Neural crest cell (in vitro differentiated cells): ENCODE measurements at places on chromosomes 5 and 9. TPM values are rescaled to one million over a fixed set of nuclear protein-coding genes. Genes with fewer than 3 reads are reported as not detected.

- DNase-seq = no peak
- H3K27me3 ChIP-seq = no peaks in the 10 kb centered on the region
- H3K36me3 ChIP-seq = no peaks in the 10 kb centered on the region
- H3K4me1 ChIP-seq = peaks cover 15% of the 10 kb centered on the region
- H3K4me3 ChIP-seq = no peak overlapping the region
These were observed 302.4 kb downstream of the NR3C1 start for GRCh38 chr5:143101121-143101520.

GRCh38 chr5:82176115-82176814, 101.9 kb downstream of the RPS23 start:
- no peak for DNase-seq
- peaks cover 2% of the 10 kb centered on the region for H3K36me3 ChIP-seq
- no peak overlapping the region for H3K4me3 ChIP-seq

DNA sequence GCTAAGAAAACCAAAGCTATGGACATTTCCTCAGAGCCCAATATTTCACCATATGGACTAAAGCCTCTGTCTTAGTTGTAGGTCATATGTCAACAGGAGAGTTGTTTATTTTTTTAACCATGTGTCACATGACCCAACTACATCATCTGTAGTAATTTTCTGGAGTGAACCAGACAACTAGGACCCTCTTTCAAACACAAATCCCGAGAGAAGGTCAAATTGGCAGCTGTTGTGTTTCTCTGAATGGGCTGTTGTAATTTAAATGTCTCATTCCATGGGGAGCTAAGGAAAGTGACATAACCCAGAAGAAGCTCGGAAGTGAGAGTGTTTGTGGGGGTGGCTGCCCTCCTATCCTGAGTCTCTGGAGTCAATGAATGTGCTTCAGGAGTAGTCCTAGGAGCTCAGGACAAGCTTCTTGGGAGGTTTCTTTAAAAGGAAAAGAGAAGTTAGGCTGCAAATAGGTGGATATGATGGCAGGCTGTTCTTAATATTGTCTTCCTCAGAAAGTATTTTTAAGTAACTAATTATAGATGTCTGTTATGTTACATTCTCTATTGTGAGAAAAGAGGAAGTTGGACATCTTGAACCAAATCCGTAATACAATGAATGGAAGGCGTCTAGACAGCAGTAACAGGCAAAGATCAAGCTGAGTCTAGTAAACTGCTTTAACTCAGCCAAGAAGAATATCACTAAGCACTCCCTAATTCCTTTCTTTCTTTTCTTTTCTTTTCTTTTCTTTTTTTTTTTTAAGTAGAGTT, 50.1 kb downstream of the TMEM167A start:
- H3K27ac ChIP-seq = no peak overlapping the region
- H3K4me1 ChIP-seq = peaks cover 28% of the 10 kb centered on the region
- H3K27me3 ChIP-seq = no peaks in the 10 kb centered on the region
- DNase-seq = no peak
- H3K36me3 ChIP-seq = no peaks in the 10 kb centered on the region

DNA sequence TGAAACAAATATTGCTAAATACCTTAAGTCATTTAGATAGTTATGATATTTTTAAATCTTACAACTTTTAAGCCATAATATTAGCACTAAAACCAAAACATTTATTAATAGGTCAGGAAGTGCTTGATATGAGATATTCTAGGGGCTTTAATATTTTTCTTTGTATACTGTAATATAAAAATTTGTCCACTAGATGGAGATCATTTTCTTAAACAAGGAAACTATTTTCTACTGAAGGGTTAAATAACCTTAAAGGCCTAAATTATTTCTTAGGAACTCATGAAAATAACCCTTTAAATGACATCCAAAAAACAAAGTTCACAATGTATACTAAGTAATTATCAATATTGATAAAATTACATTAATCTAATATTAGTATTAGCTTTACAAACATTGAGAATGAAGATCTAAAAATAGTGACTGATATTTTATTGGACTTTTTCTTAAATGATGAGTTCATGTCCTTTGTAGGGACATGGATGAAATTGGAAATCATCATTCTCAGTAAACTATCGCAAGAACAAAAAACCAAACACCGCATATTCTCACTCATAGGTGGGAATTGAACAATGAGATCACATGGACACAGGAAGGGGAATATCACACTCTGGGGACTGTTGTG, 635.7 kb downstream of the RAB3C start:
- H3K4me3 ChIP-seq = no peak overlapping the region
- no peak overlapping the region for H3K27ac ChIP-seq
- peaks cover 5% of the 10 kb centered on the region for H3K4me1 ChIP-seq
- H3K27me3 ChIP-seq = no peaks in the 10 kb centered on the region
- H3K36me3 ChIP-seq = no peaks in the 10 kb centered on the region

DNA sequence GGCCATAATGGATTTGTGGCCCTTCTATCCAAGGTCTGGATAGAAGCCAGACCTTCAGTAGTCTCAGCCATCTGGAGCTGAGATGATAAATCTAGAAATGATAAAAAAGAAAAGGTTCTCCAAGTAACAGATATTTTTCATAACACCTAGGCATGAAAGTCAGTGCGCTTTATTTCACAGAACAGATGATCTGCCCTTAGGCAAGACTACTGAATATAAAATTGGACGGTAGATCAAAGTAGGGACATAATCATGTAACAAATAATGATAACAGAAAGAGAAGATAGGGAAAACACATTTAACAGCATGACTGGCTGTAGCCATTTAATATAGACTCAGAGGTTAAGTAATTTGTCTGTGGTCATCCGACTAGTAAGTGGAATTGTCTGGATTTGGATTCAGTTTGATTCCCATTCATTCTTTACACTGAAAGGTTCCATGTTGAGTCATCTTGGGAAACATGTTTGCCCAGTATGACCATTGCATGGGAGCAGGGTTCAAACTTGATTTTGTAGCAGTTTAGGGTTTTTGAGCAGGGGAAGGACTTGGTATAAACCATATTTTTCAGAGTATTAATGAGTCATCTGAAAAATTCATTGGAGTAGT, 4.1 kb upstream of the CAVIN4 start:
- no peak overlapping the region for H3K27ac ChIP-seq
- H3K4me1 ChIP-seq = peaks cover 8% of the 10 kb centered on the region
- peaks cover 27% of the 10 kb centered on the region for H3K36me3 ChIP-seq

DNA sequence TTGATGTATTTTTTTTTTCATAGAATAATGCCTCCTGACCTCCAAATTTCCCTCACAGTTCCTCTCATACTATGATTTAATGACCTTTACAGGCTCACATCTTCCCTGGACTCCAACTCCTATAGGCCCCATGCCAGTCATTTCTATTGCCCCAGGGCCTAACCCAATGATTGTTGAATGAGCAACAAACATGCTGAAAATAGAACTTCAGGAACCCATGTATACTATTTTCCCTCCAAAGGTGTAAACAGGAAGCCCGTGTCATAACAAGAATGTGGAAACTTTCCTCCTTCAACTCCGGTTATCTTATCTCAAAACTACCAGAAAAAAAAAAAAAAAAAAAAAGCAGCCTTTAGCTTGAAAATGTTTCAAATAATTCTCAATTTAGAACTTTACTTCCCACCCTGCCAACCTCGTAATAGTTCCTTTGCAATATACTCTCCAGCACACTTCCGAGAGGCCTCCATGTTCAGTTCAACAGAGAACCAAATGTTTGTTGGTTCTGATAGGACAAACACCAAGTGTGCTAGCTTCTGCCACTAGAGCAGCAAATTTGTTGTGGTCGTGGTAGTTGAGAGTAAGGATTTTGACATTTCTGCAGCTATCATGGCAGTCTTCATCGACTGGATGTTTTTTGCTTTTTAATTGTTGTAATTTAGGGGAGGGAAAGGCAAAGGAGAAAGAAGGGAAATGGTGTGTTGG, 25.8 kb downstream of the TRPM6 start:
- H3K36me3 ChIP-seq = no peaks in the 10 kb centered on the region
- no peak overlapping the region for H3K4me3 ChIP-seq
- no peak for DNase-seq
- peaks cover 3% of the 10 kb centered on the region for H3K4me1 ChIP-seq
- no peak overlapping the region for H3K27ac ChIP-seq

DNA sequence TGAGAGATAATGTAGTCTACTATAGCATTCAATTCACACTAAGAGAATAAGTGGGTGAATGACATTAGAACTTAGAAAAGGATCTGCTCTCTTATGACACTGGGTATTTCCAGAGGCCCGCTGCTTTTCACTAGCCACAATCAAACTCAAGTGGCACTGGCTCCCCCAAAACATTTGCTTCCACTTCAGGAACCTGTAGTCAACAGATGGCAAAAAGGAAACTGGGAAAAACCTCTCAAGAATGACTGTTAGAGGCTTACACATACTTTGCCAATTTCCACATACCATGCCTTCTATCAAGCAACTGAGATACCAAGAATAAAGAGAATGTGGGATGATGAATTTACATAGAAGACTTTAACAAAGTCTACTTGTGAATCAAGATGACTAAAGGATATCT, 11.2 kb downstream of the POC5 start:
- H3K4me1 ChIP-seq = no peaks in the 10 kb centered on the region
- H3K27me3 ChIP-seq = no peaks in the 10 kb centered on the region
- H3K36me3 ChIP-seq = peaks cover 16% of the 10 kb centered on the region
- no peak overlapping the region for H3K4me3 ChIP-seq

DNA sequence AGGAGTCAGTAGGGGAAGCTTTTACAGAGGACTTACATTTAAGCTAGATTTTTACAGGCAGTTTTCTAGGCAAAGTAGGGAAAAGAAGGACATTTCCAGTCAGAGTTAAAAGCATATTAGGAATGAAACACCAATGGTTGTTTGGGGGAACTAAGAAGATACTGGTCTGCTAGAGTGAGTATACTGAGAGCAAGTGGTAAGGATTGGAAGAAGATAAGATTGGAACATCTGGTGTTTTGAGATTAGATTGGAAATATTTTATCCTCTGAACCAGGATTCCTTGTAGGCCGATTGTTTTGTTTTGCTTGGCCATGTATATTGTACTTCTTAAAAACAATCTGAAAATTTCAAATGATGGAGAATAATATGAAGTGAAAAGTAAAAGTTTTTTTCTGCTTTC, 7.7 kb downstream of the FBXO38 start:
- no peaks in the 10 kb centered on the region for H3K36me3 ChIP-seq
- peak overlapping the region; percentile 37 for H3K27ac ChIP-seq
- no peak for DNase-seq
- H3K27me3 ChIP-seq = no peaks in the 10 kb centered on the region
- H3K4me1 ChIP-seq = peaks cover 12% of the 10 kb centered on the region

The ADAMTS2 gene
- total RNA-seq = 1.5 and 1.7 TPM in 2 replicates

The TPPP gene
- total RNA-seq = 2.6 and 2.7 TPM in 2 replicates

The PCBD2 gene
- total RNA-seq = 11.8 and 12.1 TPM in 2 replicates

The TIGD6 gene
- total RNA-seq = 5.1 and 5.9 TPM in 2 replicates

The F2RL1 gene
- 0.20 and 0.30 TPM in 2 replicates for total RNA-seq

The PCDHGA5 gene
- 0.32 and 0.51 TPM in 2 replicates for total RNA-seq
